ENCODE measurements at places on chromosomes 12 and 14.

GRCh38 chr14:20403521-20403920 lies 9.8 kb downstream of the TEP1 start:
- no peak for DNase-seq

GRCh38 chr12:29299633-29300032 lies 81.3 kb downstream of the ERGIC2 start:
- DNase-seq, result no peak

GRCh38 chr12:24952389-24952788 lies 3.5 kb upstream of the BCAT1 start:
- no peak for DNase-seq

DNA sequence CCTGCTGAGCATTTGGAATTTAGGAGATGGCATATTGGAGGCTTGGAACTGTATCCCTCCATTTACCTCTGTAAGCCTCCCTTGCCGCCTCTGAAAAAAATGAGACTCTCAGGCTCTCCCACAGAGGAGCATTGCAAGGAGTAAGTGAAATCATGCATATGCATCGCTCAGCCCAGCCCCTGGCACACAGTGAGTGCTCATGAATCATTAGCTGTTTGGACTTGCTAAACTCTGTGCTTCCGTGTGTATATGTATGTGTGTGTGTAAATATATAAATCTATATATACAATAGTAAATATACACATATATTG lies 17.1 kb upstream of the TBX3 start:
- DNase-seq, result no peak

DNA sequence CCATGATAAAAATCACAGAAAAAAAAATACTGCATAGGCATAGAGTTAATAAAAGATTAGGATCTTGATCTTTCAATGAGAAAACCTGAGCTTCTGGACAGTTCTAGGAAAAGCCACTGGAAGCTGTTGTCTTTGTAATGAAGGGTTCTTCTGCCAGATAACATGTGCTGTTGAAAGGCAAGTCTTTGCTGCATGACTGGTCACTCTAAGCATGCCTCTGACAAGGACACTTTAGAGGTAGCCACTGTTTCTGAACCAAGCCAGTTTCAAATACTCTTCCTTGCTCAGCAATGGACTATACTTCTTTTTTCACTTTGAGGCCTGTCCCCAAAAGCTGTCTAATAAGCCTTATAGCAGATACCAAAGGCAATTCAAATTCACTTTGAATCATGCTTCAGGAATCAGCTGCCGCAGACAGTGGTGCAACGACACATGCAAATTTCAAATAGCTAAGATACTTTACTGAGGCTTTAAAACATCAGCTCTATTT lies 70.2 kb downstream of the BTG1 start:
- DNase-seq, result no peak

- DNase-seq, result no peak
Measured at GRCh38 chr12:119204131-119204530, 25.4 kb downstream of the HSPB8 start.

- DNase-seq, result peak; percentile 85
Measured at GRCh38 chr12:109264095-109264942, 44.8 kb downstream of the FOXN4 start.

GRCh38 chr14:70753518-70753953 lies 55.8 kb downstream of the MAP3K9 start:
- DNase-seq, result no peak
